Activated T-helper 1 cell treated with anti-CD3 and anti-CD28 coated beads, Interleukin-12 subunit alpha, Interleukin-12 subunit beta, Interleukin-2, Interleukin-4 antibody, amounts not matched to agents 30 ng/mL and 10 ng/mL and 1 ng/mL, durations not matched to agents 14 hours and 24 hours and 36 hours (primary cell): ENCODE measurements at places on chromosomes 6 and 20.
A peak's percentile ranks its signal among the peaks of the same experiment; 100 is the strongest.

DNA sequence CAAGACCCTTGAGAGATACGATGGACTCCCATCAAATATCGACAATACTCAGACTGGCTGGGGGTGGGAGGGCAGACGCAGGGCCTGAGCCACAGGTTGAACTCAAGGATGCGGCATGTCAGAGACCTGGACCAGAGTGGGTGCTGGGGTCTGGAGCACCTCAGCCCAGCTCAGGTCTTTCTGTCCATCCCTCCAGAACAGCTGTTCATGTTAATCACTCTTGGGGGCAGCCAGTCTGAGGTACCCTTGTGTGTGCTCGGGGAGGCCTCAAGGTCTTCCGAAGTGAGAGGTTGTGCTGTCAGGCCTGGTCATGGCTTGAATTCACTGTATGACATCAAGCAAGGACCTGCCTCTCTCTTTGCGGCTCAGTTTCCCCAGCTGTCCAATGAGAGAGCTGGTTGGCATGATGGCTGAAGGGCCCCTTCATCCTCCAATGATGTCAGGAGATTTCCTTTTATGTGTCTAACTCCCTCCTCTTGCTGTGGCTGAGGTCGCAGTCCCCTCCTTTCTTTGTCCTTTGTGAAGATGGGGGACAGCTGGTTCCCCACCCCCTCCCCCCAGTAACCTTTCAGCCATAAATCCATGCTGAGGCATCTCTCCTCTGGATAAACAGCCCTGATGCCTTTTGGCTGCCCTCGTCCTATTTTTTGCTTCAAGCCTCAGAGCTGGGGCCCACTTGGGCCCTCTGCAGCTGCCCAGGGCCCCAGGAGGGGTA lies 15.3 kb downstream of the MYH7B start:
- no peak for DNase-seq
- no peaks in the 10 kb centered on the region for H3K27me3 ChIP-seq
- H3K4me3 ChIP-seq: no peak overlapping the region
- no peaks in the 10 kb centered on the region for H3K36me3 ChIP-seq
- H3K27ac ChIP-seq: no peak overlapping the region
- H3K4me1 ChIP-seq: no peaks in the 10 kb centered on the region

GRCh38 chr20:43979576-43980105 lies 65.0 kb downstream of the TOX2 start:
- peaks cover 3% of the 10 kb centered on the region for H3K27me3 ChIP-seq
- H3K27ac ChIP-seq: no peak overlapping the region
- no peak for DNase-seq
- no peak overlapping the region for H3K4me3 ChIP-seq

GRCh38 chr20:21159658-21160380 lies 33.9 kb downstream of the KIZ start:
- peaks cover 11% of the 10 kb centered on the region for H3K36me3 ChIP-seq
- no peak overlapping the region for H3K4me3 ChIP-seq
- H3K4me1 ChIP-seq: no peaks in the 10 kb centered on the region

- H3K36me3 ChIP-seq: peaks cover 6% of the 10 kb centered on the region
- H3K4me3 ChIP-seq: peak overlapping the region; percentile 1
- peak overlapping the region; percentile 2 for H3K27ac ChIP-seq
- no peak for DNase-seq
- peaks cover 65% of the 10 kb centered on the region for H3K4me1 ChIP-seq
Measured at GRCh38 chr6:105745464-105746129, 340.5 kb upstream of the PRDM1 start.

GRCh38 chr6:146905181-146905704 lies 299.0 kb upstream of the STXBP5 start:
- no peak for DNase-seq
- H3K4me3 ChIP-seq: no peak overlapping the region
- no peaks in the 10 kb centered on the region for H3K36me3 ChIP-seq
- no peaks in the 10 kb centered on the region for H3K4me1 ChIP-seq
- H3K27ac ChIP-seq: no peak overlapping the region
